ENCODE measurements at places on chromosomes 13 and 19.

- DNase-seq: no peak
These were observed 20.4 kb downstream of the POLRMT start for GRCh38 chr19:612941-613340.

DNA sequence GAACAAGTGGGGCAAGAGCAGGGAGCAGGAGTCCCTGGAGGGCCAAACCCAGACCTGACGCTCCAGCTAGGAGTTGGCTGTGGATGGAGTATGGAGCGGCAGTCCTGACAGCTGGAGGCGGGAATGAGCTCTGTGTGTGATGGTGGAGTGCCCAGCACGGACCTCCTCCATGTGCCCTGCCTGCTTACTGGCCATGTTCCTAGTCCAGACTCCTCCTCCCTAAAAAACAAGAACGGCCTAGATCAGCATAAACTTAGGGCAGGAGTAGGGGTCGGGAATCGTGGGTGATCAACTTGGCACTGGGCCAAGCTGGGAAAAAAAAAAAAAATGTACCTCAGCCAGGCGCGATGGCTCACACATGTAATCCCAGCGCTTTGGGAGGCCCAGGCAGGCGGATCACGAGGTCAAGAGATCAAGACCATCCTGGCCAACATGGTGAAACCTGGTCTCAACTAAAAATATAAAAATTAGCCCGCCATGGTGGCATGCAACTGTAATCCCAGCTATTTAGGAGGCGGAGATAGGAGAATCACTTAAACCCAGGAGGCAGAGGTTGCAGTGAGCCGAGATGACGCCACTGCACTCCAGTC is 29.5 kb downstream of the LTBP4 start:
- DNase-seq: no peak

DNA sequence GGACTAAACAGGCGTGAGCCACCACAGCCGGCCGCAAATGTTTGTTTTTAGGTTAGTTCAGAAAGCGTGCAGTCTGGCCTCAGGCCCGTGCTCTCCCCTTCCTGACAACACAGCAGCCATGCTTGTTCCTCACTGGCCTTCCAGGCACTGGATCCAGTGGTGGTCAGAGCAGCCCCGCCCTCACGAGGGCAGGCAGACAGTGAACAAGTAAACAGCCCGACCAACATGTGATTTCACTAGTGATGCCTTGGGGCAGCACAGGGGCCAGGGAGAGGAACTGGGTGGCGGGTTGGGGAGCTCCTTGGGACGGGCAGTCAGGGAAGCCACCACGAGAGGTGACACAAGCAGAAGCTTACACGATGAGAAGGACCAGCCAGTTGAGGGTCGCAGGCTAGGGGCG is 40.8 kb downstream of the CAPN12 start:
- DNase-seq: no peak

DNA sequence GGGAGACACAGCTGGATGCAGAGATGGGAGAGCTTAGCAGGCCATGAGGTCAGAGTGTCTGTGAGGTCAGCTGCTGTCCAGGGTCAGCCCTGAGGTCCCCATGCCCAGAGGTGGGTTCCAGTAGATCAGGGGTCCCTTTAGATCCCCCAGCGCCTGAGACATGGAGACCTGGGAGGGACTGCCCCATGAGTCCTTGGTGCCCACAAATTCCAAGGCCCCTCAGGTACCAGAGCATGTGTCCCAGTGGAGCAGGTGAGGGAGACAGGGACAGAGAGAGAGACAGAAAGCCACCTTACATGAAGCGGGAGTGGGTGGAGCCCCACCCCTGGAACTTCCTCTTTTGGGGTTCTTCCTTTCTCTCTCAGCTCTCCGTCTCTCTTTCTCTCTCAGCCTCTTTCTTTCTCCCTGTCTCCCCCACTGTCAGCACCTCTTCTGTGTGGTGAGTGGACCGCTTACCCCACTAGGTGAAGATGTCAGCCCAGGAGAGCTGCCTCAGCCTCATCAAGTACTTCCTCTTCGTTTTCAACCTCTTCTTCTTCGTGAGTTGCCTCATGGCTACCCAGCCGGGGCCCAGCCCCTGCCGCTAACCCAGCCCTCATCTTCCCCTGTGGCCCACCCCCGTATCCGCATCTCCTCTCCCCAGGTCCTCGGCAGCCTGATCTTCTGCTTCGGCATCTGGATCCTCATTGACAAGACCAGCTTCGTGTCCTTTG is at the start of gene CD37:
CD37 (plus strand) TSS at position 336 of the 713 bp plus-strand sequence; CDS start at position 471, 135 bp downstream.
- no peak for DNase-seq

Measured in D721Med (cell line).